H9 (cell line): ENCODE measurements at places on chromosomes 6 and 20. TPM values are rescaled to one million over a fixed set of nuclear protein-coding genes. Genes with fewer than 3 reads are reported as not detected.
A peak's percentile ranks its signal among the peaks of the same experiment; 100 is the strongest.

The FBXO30 gene
- 16.9 and 17.2 TPM in 2 replicates for total RNA-seq

- DNase-seq, result no peak
Measured at GRCh38 chr6:52729576-52729975, 33.7 kb downstream of the GSTA2 start.

The TMEM217 gene
- 1.1 and 1.4 TPM in 2 replicates for total RNA-seq

- no peak for DNase-seq
Measured at GRCh38 chr6:101845621-101846020, 452.1 kb downstream of the GRIK2 start.

The CGA gene
- not detected in 2 replicates for total RNA-seq

DNA sequence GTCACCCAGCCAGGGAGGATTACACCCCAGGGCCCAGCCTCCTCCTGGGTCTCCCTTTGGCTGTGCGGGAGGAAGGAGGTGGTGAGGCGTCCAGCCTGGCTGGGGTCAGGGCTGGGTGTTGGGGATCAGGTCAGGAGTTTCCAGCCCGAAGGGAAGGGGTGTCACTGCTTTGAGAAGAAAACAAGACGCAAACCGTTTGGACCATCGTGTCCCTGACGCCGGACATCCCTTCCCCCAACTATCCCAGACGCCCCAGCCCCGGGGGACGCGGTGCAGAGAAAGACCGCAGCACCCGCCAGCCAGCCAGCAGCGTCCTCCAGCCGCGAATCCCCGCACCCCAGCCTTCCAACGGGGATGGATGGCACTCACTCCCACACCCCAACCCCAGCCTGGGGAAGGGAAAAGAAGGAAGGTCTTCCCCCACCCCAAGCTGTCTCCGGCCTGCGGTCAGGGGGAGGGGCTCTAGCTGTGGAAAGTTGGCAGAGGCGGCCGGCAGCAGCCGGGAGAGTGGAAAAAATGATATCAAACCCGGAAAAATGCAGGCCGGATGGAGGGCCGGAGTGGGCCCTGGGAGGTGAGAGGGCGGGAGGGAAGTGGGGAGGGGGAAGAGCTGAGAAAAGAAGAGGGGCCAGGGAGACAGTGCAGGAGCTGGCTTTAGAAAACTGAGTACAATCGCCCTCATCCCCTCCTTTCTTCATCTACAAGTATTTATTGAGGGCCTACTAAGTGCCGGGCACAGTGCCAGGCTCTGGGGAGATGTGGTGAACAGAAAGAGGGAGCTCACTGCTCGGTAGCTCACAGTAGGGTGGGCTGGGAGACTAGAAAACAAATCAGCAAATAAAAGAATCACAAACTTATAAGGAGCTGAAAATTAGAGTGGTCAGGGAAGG, 10.6 kb downstream of the REM1 start:
- no peak for DNase-seq

DNA sequence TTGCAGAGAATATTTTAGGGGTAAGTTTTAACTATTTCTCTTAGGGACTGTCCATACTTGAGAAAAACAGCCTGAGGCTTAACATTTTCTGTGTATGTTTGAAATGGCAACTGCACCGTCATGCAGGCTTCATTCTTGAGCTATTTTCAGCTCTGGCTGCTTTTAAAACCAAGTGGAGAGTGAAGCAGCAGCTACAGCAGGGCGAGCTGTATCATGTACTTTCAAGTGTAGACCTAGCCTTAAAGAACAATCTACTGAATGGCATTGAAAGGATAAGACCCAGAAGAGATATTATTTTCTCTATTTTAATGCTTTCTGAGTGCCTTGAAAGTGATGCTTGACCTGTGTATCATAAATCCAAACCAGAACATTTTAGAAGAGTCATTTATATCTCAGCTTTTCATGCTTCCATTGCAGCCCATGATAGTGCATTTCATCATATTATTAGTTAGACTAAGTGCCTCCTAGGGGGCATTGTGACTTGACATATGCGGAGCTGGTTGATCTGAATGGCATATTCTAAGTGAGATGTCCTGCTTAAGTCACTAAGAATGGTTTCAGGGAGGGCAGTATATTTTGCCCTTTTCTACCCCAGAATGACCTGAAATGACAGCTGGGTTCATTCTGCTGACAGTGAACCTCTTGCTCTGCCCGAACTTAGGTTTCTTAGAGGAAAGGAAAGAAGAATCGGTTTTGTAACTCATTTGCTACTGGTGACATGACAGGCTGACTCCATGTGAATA, 85.3 kb downstream of the NKAIN2 start:
- DNase-seq, result no peak

DNA sequence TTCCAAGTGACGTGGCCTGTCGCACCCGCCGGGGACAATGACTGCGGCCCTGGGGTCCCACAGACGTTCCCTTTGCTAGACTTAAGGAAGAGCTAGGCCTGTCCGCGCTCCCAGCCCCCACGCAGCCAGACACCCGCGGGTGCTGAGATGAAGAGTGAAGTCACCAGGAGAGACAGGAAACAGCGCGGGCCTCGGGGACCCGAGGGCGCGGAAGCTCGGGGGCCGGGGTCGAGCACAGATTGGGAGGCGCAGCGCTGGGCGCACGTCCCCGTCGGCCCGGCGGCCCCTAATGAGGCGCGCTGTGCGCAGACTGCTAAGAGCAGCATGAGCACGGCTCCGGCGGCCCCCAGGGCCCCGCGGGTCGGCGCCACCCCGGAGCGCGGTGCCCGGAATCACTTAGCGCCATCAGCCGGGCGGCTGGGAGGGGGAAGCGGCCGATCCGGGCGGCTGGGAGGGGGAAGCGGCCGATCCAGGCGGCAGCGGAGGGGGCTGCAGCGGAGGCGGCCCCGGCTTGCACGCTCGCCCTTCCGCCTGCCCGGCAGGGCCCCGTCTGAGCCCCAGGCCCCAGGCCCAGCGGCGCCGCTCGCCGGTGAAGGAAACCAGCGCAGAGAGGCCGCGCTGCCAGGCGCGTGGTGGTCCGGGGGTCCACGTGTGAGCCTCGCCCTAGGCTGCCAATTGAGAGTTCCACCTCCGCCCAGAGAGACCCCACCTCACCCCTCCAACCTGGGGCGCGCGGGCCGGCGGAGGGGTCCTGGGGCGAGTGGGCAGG, 8.3 kb upstream of the AVP start:
- DNase-seq, result peak; percentile 52
